HFFc6 (cell line): ENCODE measurements at places on chromosomes 11 and 22.

DNA sequence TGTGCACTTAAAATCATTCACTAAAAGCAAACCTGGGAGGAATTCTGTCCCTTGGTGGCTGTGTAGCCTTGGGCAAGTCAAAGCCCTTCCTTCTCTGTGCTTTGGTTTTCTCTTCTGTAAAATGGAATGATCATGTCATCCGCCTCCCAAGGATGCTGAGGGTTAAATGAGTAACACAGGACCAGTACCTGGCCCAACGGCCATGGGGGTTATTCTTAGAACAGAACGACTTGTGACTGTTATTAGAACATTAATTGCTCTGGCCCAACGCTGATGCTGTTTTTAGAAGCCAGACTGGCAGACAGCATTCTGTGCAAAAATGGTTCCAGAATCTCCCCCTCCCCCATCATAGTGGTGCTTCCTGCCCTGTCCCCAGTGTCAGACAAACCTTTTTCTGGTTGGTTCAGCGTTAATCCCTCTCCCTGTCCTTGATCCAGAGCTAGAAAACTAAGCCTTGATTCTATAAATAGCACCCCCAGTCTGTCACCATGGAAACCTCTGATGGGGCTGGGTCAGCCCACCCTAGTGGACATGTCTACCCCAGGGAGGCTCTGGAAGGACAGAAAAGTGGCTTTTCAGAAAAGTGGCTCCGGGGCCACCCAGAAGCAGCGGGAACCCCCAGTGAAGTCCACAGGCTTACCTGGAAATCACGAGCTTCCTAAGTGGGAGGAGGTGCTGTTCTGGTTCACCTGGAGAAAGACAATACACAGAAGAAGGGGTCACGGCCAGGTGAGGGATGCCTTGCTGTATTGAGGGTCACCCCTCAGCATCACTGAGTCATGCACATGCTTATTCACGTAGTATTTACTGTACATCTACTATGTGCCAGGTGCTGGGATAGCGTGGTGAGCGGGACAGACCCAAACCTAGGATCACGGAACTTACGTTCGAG lies 15.5 kb upstream of the TFIP11 start:
- no peak for DNase-seq

GRCh38 chr11:8830641-8831040 lies 80.3 kb upstream of the AKIP1 start:
- no peak for DNase-seq

DNA sequence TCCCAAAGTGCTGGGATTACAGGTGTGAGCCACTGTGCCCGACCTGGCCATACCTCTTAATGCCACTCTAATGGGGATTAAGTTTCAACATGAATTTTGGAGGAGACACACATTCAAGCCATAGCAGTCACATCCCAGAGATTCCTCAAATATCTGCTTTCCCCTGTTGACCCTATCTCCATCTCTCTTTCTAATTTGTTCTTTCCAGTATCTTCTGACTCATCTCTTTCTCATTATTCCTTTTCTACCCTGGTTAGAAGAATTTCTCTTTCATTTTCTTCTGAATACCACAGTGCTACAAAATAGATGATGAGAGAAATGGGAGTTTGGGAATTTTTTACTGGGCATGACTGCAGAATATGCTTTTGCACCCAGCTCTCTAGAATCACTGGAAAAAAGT lies 5.1 kb downstream of the OR10V1 start:
- peak; percentile 41 for DNase-seq

DNA sequence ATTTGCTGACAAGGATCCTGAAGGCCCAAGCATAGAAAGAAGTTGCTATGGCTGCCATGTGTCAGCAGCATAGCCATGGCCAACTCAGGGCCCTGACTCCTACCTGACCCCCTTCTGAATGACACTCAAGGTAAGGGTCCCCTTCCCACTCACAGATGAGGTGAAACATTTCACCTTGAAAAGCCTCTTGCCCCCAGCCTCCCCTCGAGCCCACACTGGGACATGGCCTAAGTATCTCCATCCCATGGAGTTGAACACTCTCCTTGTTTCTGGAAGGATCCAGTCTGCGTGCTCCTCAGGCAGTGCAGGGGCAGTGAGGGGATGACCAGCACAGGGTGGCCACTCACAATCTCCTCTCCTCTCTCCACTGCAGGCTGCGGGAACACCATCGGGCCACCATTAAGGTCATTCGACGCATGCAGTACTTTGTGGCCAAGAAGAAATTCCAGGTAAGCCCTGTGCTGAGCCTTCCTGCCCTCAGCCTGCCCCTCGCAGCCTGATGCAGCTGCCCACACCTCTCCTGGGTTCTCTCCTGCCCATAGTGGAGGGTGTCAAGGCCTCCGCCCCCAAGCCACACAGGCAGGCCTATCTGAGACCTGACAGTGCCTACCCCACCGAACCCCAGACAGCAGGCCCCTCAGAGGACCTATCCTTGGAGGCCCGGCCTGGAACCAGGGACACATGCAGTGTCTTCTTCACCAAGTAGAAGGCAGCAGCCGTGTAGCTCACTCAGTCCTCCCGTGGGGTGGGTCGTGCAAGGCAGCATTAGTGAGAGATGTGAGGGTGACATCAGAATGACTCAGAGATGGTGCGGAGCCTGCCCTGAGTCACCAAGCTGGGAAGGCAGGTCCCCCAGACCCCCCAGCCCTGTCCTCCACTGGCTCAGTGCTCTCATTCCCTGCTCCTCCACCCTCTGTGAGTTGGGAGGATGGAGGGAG lies 68.9 kb upstream of the KCNQ1OT1 start:
- peak; percentile 82 for DNase-seq

DNA sequence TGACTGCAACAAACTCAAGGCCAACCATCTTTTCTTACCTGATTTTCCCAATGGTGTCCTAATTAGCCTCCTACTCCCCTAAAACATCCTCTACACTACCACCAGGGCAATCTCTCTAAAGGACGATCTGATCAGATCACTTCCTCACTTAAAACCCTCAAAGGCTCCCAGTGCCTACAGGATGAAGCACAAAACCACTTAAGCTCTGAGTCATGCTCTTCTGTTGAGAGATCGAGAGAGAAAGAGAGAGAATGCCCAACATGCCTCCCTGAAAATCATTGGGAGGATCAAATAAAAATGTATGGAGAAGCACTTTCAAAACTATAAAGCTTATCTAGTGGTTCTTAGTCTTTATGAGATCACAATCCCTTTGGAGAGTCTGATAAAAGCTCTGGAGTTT lies 171.1 kb downstream of the CADM1 start:
- DNase-seq: no peak

DNA sequence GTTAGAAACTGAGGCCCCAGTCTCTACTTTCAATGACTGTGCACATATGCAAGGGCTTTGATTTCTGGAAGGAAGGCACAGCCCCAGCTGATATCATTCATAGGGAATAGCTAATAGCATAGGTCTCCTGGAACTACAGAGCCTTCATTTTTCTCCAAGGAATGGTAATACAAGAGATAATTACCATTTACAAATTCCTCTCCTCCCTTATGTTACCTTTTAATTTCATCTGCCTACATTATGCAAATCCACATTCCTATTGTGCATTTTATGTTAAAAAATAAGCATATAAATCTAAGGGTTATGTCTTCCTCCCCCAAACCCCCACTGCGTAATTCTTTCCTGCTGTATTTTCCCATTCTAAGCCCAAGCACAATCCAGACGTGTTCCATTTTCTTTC lies 94.9 kb downstream of the AMBRA1 start:
- no peak for DNase-seq

GRCh38 chr11:127859941-127860354 lies 727.4 kb downstream of the ETS1 start:
- DNase-seq: peak; percentile 24

GRCh38 chr11:113119074-113119473 lies 157.9 kb downstream of the NCAM1 start:
- no peak for DNase-seq

DNA sequence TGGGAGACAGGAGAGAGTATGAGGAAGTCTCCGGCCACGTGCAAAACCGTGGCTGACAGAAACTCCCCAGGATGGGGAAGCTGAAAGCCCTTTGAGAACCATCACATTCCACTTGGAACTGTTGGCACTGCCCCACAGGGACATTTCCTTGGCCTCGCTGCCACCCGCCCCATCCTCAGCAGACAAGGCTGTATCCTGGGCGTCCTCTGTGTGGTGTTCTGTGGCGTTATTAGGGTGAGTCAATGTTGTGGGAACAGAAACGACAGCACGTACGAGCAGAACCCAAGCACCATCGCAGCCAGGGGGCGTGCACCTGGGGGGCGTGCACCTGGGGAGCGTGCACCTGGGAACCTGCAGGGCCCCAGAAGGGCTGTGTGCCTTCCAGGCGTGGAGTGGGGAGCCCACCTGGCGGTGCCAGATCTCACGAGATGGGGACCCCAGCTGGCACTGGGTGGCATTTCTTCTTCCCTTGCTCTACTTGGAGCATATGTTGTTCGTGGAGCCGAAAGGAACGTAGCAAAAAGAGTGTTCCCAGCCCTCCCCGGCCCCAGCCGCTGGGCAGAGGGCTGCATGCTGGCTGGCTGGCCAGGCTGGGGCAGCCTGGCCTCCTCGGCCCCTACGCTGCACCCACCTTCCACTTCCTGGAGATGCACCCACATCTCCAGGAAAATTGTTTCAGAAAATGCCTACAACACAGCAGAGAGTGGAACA lies 35.4 kb downstream of the NFAM1 start:
- no peak for DNase-seq

DNA sequence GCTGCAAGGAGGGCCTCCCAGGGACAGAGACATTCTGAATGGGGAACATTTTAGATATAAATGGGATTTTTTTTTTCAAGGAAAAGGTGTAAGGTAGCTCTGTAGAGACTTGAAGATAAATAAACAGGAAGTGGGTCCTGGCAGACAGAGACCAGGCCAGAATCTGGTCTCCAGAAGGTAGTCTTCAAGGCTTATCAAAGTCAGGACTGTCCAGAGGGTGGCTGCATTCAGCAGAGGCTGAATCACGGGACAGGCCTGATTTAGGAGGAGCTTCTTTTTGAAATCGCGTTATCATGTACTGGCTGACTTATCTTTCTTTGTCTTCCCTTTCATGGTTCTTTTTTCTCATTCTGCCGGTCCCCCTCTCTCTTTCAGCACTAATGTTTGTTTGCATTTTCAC lies 542.9 kb downstream of the NTM start:
- DNase-seq: no peak

DNA sequence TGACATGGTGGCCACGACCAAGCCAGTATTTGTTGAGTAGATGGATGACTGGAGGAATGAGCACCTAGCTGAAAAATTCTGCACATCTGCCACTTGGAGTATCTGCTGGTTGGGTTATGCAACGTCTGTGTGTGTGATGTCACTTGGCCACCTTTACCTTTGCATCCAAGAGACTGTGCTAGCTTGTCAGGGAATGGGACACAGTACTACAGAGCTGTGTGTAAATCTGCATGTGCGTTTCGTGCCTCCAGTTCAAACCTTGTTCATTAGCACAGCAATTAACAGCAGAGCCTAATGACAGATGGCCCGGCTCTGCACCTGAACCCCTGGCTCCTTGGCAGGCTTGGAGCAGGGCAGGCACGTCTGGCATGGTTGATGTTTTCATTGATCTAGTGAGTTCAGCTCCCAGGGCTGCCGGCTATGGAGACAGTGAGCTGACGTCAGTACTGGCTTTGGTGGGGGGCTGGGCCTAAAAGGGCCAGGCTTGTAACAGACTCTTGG lies 188.4 kb upstream of the NAV2 start:
- DNase-seq: no peak

GRCh38 chr22:36922711-36923110 lies 9.3 kb downstream of the CSF2RB start:
- no peak for DNase-seq

DNA sequence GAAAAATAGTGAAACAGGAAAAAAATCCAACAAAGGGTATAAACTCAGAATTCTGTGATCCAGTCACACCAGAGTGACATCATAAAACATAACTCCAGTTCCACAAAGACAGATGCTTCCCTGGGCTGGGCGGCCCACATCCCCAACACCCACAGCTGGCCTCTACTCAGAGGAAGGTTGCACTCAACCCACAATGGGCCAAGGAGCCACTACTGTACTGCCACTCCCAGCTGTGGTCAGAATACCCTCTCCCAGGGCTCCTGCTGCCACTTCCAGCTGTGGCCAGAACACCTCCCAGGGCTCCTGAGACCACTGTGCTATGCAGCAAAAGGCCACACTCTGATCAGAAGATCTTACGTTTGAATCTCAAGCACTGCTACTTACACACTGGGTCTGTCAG lies 18.3 kb downstream of the SMCO4 start:
- no peak for DNase-seq

DNA sequence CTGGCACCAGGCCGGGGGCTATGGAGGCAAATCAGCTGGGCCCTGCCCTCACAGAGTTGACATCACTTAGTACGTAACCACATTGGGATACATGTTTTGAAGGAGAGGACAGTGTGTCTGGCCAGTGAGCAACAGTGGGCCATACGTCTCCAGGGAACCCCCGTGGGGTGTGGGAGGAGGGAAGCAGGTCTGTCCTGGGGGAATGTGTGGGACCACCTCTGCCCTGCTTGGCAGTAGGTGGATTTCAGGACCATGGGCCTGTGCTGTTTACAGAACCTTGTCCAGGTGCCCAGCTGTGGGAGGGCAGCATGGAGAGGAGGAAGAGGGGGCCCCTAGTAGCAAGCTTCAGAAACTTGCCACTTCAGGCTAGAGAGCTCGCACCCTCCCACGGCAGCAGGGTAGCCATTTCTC lies 21.0 kb downstream of the P2RY2 start:
- DNase-seq: no peak

DNA sequence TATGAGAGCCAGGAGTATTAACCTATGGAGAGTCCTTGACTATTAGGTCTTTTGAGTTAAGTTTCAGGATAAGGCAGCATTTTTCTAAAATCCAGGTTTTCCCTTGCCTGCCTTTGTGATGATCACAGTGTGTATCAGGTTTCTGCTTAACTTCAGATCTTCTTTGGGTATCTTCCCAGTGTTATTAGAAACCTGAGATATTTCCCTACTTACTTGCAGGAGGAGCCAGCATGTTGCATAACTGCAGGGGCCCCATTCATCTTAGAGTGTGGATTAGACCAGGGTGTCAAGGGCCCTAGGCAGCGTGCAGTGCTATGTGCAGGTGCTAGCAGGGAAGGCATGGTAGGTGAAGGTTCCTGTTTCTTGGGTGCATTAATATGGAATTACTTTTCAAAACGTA lies 69.5 kb downstream of the ZNRF3 start:
- DNase-seq: no peak

GRCh38 chr11:69335007-69335780 lies 41.2 kb downstream of the MYEOV start:
- no peak for DNase-seq

DNA sequence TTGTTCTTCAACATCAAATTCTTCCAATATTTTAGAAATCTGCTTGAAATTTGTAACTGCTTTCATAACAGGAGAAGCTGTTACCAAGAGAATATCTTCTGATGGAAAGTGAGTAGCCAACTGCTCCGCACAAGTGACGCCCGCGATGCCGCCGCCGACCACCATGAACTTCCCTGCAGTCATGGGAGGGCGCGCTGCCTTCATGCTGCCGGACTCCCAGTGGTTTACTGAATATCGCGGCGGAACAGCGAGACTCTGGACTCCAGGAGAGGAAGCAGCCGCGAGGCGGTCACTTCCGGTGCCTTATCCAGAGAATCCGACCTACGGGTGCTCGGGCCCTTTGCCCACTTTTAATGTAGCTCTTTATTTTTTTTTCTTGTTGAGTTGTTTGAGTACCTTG lies 190.6 kb downstream of the GUCY1A2 start:
- DNase-seq: no peak
